ENCODE measurements at places on chromosomes 2 and 18.

DNA sequence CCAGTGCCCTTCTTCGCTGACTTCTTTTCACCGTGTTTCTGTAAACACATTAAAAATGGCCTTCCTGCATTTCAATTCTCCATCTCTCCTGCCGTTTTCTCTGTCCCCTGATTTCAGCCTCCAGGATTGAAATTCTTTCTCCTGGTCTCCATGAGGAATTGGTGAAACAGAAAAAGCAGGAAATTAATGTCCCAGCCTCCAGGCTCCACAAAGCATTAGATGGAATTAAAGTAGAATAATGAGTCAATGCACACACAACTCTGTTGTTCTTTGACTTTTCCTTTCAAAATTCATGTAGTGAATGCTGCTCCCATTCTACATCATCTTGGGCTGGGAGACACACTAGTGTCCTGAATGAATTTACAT is 209.5 kb downstream of the KLHL29 start:
- DNase-seq = no peak

DNA sequence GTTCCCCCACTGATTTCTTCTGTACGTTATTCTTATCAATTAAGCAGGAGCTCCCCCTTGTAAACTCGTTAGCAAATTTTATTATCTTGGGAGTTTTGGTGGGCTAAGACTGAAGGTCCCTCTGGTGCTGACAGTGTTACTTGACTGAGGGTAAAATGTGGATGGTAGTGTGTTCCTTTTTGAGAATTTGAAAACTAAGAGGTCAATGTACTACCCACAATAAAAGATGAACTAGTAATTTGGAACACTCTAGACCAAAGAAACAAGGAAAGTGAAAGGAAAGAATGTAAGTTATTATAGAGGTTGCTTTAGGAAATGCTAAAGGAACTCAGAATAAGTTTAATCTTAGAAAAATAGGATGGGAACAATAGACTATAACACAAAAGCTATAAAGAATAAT is 35.1 kb downstream of the YWHAQ start:
- no peak for DNase-seq

DNA sequence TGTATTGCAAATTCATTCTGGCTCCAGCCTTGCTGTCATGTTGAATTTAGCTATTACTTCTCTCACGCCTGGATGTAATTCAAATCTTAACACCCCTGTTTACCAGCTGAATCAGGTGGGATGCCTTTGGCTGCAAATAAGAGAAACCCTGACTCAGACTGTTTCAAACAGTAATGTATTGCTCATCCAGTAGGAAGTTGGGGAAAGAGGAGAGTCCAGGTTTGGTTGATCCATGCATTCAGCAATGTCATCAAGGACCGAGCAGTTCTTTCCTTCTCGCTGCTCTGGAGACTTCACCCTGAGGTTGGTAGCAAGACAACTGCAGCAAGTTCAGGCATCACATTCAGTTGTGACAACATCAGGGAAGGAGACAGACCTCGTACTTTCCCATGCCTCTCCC is 6.4 kb upstream of the DARS1 start:
- no peak for DNase-seq

GRCh38 chr18:1846640-1847039 is 724.7 kb downstream of the METTL4 start:
- no peak for DNase-seq

DNA sequence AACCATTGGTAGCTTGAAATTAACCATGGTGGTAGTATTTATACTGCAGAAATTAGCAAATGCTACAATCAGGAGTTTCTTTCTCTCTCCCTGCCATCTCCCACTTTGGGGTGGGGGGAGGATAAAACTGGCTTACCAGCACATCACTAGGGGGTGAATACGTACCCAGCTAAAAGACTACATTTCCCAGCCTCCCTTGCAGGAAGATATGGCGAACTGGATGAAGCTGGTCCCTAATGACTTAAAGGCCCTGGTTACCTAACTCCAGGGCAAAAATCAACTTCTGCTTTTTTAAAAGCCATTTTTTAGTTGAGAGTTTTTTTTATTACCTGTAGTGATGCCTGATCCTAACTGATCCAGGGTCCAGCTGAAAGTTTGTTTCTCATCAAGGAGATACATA is 70.3 kb upstream of the RAB12 start:
- no peak for DNase-seq

GRCh38 chr2:27441226-27441926 is 805 bp upstream of the KRTCAP3 start:
- DNase-seq = no peak

DNA sequence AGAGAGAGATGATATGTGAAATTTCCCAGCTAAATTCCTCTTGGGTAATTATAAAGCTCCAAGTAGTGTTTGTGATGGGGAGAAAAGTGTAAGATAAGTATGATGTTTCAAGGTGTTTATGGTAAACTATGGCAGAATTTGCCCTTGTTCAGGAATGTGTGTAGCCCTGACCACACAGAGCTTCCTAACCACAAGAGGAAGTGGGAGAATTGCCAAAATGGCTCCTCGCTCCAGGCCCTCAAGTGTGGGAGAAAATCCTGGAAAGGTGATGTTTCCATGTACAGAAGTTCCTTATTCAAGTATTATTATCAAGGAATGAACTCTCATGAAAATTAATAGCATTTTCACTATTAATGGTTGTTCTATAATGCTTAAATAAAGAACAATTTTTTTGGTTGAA is 878.3 kb downstream of the TDRD15 start:
- no peak for DNase-seq

GRCh38 chr2:70757360-70757759 is 10.6 kb downstream of the ADD2 start:
- DNase-seq = no peak

Measured in T-helper 22 cell (primary cell).